ENCODE measurements at places on chromosomes 2 and 18.

- no peak for DNase-seq
These were observed 32.2 kb downstream of the MREG start for GRCh38 chr2:215981115-215981514.

GRCh38 chr2:14806613-14807012 is 174.1 kb downstream of the LRATD1 start:
- no peak for DNase-seq

DNA sequence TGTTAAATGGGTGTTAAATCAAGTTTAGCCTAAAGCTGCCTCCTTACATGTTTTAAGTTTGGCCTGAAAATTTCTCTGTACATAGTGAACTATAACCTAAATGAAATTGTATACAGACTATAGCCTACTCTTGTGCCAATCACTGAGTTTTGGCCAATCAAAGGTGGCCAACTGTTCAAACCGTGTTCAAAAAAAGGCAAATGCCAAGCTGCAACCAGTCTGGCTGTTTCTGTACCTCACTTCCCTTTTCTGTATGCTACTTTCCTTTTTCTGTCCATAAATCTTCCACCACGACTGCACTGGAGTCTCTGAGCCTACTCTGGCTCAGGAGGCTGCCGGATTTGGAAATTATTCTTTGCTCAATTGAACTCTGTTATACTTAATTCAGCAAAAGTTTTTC is 121.0 kb downstream of the SPOPL start:
- no peak for DNase-seq

- DNase-seq = no peak
These were observed 41.3 kb downstream of the RRM2 start for GRCh38 chr2:10163498-10164486.

- no peak for DNase-seq
These were observed 165.2 kb downstream of the SH3BP4 start for GRCh38 chr2:235116885-235117492.

All from GM12878 (cell line).